ENCODE measurements at places on chromosomes 11 and 22.
A peak's percentile ranks its signal among the peaks of the same experiment; 100 is the strongest.

DNA sequence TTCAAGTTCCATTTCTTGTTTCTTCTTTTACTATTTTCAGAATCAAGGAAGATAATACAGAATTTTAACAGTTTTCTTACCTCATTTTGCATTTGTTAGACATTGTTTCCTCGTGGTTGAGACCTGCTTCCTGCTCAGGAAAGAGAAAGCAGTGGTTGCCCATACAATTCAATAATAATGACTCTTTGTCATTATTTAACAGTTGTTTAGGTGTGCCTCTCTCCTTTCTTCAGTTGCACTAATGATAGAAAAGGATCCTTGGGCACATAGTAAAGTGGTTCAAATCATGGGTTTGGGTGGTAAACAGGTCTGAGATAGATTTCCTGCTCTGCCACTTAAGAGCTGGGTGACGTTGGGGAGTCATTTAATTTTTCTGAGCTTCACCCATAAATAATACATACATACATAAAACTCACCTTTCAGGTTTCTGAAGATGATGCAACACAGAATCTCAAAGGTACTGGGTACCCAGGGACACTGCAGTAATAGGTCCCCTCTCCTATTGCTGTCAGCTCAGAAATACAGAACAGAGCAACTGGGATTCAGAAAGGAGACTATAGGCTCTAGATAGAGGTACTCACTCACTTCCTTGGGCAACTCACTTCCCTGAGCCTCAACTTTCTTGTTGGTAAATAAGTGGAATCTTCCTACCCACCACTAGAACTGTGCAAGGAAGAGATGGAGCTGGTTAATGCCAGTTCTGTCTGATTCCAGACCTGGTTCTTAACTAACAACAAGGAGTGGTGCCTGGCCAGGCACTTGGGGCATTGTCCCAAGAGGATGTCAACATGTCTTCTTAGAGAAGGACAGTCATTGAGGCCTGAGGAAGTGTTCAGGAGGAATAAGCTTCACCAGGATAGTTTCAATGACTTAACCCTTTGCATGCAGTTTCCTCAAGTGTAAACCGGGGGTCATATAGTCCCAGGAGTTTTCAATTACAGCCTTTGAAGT is 34.9 kb downstream of the CD44 start:
- DNase-seq: no peak

DNA sequence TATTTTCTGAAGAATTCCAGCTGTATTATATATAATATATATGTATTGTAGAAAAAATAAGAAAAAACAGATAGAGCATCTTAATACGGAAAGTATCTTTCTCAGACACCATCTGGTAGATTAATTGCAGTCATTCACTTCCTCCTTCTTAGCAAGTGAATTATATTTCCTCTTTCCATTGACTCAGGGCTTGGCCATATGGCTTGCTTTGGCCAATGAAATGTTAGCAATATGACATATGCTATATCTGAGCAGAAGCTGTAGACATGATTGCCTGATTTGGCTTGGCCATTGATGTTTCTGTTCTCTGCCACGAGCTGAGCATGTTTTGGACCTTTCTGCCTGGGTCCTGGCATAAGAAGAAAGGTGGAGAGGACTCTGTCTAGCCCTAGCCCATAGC is 34.4 kb upstream of the ZBED5 start:
- no peak for DNase-seq

DNA sequence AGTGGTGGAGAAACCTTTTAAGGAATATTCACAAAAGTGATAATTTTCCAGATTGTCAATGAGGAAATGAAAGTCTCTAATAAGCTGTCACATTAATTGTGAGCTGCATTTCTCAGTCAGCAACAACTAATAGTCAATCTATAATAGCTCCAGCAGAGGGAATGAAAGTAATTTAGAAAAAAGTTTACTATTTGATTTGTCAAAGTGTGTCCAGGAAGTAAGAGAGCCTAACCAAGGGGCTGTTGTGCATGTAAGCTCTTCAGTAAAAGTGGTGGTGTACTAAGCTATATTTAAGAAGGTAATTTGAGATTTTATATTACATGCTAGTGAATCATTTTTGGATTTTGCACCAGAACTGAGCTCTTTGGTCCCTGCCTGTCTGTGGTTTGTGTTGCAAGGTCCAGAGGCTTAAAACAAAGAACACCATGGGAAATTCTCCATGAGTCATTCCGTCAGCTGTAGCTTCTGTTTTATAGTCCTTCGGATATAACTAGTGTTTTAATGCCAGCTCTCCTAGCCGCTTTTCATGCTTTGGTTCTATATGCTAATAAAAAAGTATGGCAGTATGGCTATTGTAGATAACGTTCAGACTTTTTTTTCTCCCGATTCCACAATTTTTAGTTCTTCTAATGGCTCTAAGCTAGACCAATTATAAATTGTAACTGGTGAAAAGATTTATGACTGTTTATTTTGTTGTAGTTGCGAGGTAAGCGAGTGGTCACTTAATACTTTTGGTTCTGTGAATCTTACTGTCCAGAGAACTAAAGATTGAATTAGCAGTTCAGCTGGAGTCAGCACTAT is 64.6 kb downstream of the ARHGEF12 start:
- peak; percentile 99 for DNase-seq

- DNase-seq: peak; percentile 19
Measured at GRCh38 chr11:34495724-34496377, 17.7 kb downstream of the ELF5 start.

- DNase-seq: no peak
Measured at GRCh38 chr11:2193099-2193887, 21.7 kb upstream of the TH start.

DNA sequence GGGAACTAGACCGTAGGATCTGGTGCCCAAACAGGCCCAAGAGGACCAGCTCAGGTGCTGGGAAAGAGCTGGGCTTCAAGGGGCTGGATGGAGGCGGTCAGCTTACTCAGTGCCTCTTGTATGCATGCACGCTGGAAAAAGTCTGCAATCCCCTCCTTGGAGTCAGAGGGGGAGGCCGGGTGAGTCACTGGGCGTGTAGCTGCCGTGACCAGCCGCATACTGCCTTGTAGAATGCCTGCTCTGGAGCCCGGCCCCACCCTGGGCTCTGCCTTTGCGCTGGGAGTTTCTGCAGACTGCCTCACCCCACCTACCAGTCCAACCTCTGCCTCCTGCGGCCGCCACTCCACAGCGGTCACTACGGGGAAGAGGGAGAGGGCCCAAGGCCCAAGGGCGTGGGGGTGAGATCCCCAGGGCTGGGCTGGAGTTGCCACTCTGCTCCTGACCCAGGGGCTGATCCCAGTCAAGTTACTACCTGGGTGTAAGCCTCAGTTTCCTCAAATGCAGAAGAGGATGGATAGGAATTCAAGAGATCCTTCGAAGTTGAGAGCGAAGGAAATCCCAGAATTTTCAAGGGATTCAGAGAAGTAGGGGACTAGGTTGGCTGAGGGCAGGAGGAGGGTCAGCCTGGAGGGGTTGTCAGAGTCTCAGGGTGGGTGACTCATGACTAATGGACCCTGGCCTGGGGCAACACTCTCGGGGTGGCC is 4.2 kb downstream of the MRGPRF start:
- DNase-seq: peak; percentile 100

DNA sequence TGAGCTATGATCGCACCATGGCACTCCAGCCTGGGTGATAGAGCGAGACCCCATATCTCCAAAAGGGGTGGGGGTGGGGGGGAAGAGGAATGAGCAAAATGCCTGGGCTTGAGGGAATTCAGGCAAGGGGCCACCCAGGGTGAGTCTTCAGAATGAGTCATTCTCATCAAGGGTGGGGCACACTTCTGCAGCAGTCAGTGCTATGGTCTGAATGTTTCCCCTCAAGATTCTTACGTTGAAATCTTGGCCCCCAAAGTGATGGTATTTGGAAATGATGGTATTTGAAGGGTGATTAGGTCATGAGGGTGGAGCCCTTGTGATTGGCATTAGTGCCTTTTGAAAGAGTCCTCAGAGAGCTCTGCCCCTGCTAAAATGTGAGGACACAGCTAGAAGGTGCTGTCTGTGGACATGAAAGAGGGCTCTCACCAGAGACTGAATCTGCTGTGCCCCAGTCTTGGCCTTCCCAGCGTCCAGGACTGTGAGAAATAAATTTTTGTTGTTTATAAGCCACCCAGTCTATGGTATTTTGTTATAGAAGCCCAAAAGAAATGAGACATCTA is 86.4 kb upstream of the THY1 start:
- peak; percentile 19 for DNase-seq

- DNase-seq: no peak
Measured at GRCh38 chr11:99565333-99565732, 544.6 kb downstream of the CNTN5 start.

GRCh38 chr22:19674929-19675253 is 39.4 kb upstream of the SEPTIN5 start:
- DNase-seq: no peak

GRCh38 chr11:130330101-130330684 is 15.5 kb upstream of the ZBTB44 start:
- no peak for DNase-seq

GRCh38 chr22:46290843-46291785 is 5.6 kb upstream of the GTSE1 start:
- DNase-seq: no peak

- DNase-seq: no peak
Measured at GRCh38 chr11:71266114-71266833, 13.9 kb upstream of the SHANK2 start.

DNA sequence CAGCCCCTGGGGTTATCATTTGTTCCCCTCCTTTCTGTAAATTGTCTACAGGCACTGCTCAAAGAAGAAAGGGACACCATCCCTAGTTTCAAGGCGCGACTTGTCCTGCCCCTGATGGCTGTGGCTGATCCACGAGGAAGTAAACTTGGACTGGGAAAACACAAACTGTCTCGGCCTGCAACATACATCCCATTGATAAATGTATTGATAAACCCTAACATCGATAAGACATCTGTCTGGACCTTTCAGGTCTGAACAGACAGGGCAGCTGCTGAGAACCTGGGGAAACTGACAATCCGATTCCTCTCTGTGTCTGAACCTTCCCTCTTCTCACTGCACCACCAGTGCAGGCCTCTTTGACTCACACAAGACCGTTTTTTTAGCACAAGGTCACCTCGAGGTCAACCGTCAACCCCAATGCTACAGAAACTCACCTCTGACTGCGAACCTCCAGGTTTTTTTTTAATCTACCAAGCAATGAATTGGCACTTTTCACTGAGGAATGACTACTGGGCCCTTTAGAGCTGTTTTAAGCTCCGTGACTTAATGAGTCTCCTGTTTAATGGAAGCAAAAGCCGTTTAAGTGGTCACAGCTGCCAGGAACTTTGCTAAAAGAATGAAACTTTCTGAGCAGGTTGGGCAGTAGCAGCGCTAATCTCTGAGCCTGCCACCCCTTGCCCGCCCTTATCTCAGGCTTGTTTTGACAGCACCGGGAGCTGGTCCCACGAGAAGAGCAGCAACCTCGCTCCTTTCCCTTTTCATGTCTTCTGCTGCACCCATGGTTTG is 203.8 kb upstream of the TMEM45B start:
- DNase-seq: no peak

DNA sequence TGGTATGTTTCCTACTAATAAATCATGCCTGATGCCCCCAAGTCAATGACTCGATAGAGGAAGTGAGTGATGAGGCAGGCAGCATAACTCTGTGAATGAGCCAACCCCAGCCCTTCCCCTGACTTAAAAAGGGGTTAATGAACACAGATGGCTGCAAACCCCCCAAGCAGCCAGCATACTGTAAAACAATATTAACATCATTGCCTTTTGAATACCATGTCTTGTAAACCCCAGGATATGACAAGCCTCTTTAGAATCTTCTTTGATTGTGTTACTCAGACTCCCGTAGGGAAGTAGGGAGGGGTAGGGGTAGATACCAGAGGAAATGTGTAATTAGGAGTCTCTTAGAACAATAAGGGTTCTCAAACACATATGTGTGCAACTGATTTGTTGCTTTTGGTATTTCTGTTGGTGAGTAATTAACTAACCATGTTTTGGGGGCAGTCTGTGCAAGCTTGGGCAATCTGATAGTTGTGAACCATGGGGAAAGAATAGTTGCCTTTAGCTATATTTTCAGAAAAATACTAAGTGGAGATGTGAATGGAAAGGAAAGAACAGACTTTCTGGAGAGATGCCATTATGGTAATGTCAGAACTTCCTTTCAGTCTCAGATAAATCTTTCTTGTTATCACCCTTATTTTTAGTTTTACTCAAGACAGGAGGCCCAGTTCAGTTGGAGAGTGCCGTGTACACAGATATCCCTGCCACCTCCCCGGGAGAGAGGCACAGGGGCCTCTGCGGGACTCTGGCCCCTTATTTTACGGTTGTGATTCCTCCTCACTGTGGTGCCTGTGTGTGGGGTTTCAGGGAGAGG is 701.8 kb downstream of the NTM start:
- DNase-seq: no peak

- no peak for DNase-seq
Measured at GRCh38 chr11:102187416-102188151, 77.3 kb downstream of the YAP1 start.

- DNase-seq: no peak
Measured at GRCh38 chr11:101113540-101113939, 16.1 kb downstream of the PGR start.

- peak; percentile 65 for DNase-seq
Measured at GRCh38 chr22:41288245-41288946, 2.4 kb upstream of the RANGAP1 start.

GRCh38 chr11:68455485-68455884 is 5.1 kb upstream of the PPP6R3 start:
- no peak for DNase-seq
